ENCODE measurements at places on chromosomes 3 and 15.

GRCh38 chr15:68644083-68644904 lies 65.5 kb downstream of the CORO2B start:
- DNase-seq, result no peak

DNA sequence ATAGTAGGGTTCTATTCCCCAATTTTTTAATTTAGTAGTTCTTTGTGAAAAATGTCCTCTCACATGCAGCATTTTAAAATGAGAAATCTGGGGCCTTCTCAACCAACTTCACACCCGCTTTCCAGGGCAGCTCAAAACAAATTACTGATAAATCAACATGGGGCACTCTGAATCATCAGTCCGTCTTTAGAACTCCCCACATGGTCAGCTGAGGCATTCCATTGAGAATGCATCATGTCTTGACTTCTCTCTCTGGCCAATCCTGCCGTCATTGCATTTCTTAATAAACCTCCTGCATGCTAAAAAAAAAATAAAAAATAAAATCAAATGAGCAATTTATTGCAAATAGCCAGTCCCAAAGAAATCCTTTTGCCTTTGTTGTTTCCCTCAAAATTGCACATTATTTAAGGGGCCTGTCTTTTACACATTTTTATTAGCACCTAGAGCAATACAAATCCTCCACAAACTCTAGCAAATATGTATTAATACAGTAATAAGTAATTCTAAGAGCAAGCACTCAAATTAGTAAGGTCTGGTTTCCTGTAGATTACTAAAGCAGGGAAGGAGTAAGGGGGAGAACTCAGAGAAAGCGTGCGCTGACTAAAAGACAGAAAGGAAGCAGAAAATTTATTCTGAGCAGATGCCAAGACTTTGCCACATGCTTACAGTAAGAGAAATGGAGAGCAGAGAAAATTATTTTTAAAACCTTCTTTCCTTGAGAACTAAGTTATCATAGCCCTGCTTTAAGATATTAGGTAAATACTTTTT lies 175.7 kb downstream of the TNIK start:
- DNase-seq, result no peak

GRCh38 chr15:78932258-78932808 lies 12.5 kb downstream of the CTSH start:
- DNase-seq, result no peak

DNA sequence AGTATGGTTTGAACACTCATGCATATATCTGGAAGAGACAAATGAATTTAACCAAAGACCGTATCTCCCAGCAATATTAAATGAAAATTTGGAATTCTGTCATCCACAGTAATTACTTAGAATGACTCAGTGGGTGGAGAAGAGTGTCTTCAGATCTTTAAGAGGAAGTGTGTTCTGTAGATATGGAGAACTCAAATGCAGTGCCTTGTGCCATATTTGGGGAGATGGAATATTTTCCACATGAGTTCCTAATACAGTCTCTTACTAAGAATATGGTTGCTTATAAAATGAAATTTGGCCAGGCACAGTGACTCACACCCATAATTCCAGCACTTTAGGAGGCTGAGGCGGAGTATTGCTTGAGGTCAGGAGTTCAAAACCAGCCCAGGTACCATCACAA lies 40.5 kb downstream of the ANO10 start:
- DNase-seq, result no peak

DNA sequence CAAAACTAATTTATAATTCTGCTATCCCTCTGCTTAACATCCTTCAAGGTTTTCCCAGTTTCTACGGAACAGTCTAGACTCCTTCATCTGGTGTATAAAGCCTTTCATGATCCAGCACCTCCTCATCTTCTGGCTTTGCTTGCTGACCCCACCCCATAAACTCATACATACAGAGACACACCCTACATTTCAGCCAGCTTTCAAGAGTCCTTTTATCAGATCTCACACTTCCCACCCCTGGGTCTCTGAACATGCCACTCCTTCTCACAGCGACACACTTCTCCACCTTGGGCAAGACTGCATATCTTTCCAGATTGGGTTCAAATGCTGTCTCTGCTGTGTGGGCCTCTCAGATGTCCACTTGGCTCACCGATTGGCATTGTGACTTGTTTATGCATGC lies 166.8 kb upstream of the LPP start:
- no peak for DNase-seq

DNA sequence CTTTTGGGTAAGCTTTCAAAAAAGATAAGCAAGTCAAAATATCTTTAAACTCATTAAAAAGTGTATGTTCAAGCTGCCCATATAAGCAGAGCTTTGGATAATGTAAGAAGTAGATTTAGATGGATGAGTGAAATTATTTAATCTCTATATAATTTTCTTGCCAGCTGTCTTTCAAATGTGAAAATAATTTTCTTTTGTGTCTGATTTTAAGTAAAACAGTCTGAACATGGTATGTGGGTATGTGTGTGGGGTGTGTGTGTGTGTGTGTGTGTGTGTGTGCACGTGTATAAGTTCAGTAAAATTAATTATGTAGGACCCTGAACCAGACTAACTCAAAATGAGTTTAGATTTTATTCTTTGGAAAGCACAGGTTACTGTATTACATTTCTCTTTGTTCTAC lies 155.2 kb upstream of the CGNL1 start:
- DNase-seq, result no peak

- no peak for DNase-seq
Measured at GRCh38 chr3:66490214-66490613, 10.6 kb downstream of the LRIG1 start.

DNA sequence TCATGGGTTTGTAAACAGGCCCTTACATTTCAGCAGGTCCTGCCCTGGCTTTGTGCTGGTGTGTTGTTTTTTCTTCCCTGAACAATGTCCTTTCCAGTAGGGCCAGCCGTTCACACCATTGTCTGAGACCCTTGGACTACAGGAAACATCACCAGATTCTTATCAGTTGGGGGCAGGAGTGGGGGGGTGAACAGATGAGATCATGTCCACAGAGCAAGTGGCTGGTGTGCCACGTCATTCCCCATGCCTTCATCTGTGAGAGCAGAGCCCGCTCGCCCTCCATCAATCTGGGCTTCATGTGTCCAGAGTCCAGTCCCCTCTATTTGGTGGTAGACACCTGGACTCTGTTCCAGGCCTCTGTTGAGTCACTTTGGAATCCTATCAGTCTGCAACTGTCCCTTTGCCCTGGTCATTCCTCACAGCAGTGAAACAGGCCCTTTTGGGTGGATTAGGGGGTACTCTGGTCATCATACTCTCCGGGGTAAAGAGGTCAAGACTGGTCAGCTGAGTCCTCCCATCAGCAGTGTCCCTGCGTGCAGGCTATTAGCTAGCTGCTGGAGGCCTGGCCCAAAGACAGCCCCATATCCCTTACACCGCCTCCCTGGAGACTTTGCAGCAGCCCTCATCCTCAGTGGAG lies 15.0 kb downstream of the SEMA3G start:
- DNase-seq, result no peak

DNA sequence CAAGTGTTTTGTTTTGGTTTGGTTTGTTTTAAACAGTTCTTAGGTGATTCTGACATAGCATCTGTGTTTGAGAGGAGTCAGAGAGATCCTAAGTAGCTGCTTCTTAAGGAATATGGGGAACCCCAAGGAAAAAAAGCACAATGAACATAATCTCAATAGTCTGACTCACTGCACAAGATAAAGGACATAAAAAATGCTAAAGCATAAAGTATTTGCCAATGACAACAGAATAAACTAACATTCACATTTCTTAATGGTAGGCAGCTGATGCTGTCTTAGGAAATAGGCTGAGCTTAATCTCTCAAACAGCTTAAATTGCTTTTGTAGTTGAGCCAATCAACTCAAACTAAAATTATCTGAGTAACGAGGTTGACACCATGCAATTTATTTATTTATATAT lies 2.9 kb downstream of the NCEH1 start:
- no peak for DNase-seq

GRCh38 chr3:61960976-61961375 lies 399.6 kb downstream of the PTPRG start:
- no peak for DNase-seq

GRCh38 chr3:144028798-144029411 lies 57.3 kb downstream of the DIPK2A start:
- no peak for DNase-seq

- DNase-seq, result no peak
Measured at GRCh38 chr15:27585041-27585640, 514.0 kb downstream of the OCA2 start.

- no peak for DNase-seq
Measured at GRCh38 chr3:21229426-21230135, 521.4 kb downstream of the ZNF385D start.

- DNase-seq, result no peak
Measured at GRCh38 chr15:30963681-30964080, 27.7 kb downstream of the MTMR10 start.

GRCh38 chr15:85116925-85117646 lies 135.4 kb downstream of the PDE8A start:
- no peak for DNase-seq

DNA sequence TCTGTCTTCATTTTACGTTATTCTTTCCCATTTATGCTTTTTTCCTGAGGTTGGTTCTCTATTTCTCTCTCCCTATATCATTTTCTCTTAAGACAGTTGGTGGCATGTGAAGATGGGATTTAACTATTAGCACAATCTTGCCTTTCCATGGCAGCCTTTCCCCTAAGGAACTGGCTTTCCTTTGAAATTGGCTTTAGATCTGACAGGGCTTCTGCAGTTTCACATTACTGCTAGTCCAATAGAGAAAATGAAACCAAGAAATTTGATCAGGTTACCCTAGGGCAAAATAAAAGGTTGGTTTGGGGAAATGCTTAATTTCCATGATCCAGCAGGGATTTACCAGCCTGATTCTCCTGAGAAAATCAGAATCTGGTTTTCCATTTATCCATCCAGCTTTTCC lies 22.7 kb upstream of the CHL1 start:
- DNase-seq, result no peak

GRCh38 chr3:143307613-143308183 lies 188.1 kb downstream of the CHST2 start:
- no peak for DNase-seq

GRCh38 chr3:25033407-25034029 lies 394.5 kb upstream of the RARB start:
- DNase-seq, result peak; percentile 16

- DNase-seq, result no peak
Measured at GRCh38 chr3:172836390-172836997, 86.0 kb downstream of the ECT2 start.

DNA sequence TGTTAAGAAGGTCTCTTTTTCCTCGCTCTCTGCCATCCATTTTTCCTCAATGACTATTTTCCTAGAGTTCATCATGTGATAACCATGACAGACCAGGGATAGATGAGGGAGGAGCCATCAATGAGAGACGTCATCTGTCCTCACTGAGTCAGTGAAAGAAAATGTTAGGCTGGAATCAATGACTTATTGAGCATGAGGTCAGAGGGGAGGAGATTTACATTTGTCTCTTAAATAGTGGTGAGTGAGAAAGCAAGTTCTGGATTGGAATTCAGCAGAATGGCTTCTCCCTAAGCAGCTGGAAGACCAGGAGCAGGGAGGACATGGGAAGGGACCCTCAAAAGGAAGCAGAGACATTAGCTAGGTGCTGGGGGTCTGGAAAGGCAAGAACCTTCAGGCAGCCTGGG lies 28.2 kb upstream of the USP3 start:
- no peak for DNase-seq

DNA sequence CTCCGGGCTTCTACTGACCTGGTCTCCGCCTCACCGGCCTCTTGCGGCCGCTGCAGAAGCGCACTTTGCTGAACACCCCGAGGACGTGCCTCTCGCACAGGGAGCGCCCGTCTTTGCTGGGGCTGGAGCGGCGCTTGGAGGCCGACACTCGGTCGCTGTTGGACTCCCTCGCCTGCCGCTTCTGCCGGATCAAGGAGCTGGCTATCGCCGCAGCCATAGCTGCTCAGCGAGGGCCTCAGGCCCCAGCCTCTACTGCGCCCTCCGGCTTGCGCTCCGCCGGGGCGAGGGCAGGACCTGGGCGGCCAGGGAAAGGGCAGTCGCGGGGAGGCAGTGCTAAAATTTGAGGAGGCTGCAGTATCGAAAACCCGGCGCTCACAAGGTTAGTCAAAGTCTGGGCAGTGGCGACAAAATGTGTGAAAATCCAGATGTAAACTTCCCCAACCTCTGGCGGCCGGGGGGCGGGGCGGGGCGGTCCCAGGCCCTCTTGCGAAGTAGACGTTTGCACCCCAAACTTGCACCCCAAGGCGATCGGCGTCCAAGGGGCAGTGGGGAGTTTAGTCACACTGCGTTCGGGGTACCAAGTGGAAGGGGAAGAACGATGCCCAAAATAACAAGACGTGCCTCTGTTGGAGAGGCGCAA lies 319.2 kb downstream of the FGF12 start:
- DNase-seq, result peak; percentile 88

DNA sequence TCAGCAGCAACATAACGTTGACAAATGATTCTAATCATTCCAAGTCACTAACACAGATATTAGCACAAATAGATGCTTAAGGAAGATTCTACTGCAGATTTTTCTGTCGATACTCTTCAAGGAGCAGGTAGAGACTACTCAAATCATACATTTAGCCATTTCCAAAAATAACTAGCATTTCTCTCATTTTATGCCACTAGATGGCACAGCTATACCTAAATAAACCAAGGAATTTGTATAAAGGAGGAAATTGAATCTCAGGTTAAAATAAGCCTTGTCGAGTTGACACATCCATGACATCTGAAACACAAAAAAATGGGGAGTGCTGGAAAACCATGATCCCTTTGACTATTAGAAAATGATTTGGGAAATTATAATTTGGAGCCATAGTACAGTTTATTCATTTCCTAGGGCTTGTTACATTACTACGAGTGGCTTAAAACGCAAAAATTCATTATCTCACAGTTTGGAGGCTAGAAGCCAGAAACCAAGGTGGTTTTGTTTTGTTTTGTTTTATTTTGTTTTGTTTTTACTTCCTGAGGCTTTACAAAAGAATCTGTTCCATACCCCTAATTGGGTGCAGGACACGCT lies 59.5 kb upstream of the STRIT1 start:
- no peak for DNase-seq

GRCh38 chr3:194577986-194578905 lies 55.0 kb downstream of the TMEM44 start:
- no peak for DNase-seq

Measured in posterior cingulate gyrus (tissue), 11 donors.